ENCODE measurements at places on chromosomes 7 and 10. TPM values are rescaled to one million over a fixed set of nuclear protein-coding genes. Genes with fewer than 3 reads are reported as not detected.

DNA sequence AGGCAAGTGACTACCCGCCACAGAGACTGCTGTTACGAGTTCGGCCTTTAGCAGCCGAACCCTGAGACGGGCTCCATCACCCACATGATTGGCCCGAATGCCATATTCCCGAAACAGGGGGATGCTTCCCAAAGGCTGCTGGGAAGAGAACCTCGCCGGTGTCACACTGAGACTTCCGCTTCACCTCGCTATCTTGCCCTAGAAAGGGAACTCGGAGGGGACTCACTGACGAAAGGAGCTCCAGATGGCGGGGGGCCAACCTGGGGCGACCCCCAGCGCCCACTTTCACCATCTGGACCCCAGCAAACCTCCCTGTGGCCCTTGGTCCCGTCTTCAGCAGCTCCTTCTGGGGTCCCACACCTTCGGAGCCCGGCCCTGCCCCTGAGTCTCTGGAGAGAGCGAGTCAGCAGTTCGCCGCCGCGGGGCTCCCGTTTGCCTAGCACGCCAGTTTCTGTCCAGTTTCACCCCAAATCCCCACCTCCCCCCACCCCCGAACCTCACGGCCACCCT, 529 bp downstream of the HPS1 start:
- DNase-seq: no peak

- DNase-seq: no peak
Observed at GRCh38 chr7:18995811-18996426, 121.5 kb downstream of the TWIST1 start.

DNA sequence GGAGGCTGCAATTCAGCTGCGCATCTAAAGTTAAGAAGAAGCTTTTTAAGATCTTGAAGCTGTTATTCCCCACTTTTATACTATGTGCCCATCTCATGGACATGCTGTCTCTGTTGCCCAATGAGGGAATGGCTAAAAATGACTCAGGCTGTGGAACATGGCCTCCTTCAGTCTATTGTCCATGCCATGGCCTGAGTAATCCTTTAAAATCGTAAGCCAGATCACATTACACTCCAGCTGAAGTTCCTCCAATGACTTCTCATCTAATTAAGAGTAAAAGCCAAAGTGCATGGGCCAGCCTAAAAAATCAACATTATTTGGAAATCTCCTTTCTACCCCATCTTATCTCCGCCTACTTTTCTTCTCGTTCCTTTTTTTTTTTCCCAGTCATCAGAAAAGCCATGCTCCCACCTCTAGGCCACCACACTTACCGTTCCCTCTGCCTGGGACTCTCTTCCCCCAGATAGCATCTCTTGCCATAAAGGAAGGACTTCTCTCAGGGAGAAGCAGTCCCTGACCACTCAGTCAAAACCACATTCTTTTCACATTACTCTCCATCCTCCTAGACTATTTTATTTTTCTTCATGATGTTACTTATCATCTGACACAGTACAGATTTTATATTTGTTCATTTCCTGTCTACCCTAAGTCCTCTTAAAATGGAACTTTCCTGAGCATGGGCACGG, 337.4 kb downstream of the PRPF18 start:
- DNase-seq: no peak

DNA sequence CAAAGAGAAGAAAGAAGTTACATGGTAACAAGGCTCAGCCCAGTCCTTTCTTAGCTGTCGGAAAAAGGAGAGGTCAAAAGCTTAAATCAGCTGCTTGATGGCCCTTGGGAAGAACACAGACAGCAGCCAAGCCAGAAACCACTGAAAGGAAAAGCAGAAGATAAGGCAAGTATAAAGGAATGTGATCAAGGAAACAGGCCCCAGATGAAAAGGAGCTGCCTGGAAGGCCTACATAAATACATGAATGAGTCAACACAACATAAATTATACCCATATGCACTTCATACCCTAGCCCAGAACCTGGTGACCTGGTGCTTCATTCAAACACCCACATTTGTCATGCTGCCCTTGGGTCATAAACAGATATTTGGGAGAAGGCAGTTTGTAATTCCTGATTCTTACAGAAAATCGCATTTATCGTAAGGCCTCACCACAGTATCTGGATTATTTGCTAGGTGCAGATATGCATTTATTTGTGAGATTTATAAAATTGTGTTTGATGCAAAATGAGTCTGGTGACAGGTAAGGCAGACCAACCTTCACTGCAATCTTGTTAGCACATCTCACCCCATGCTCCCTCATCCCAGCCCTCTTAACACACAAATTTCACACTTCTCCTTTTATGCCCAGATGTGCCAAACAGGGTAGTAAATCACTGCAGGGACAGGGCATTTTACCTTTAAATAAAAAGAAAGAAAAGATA, 94.9 kb upstream of the KCNIP2 start:
- no peak for DNase-seq

- no peak for DNase-seq
Observed at GRCh38 chr10:2920637-2921036, 146.7 kb upstream of the PFKP start.

DNA sequence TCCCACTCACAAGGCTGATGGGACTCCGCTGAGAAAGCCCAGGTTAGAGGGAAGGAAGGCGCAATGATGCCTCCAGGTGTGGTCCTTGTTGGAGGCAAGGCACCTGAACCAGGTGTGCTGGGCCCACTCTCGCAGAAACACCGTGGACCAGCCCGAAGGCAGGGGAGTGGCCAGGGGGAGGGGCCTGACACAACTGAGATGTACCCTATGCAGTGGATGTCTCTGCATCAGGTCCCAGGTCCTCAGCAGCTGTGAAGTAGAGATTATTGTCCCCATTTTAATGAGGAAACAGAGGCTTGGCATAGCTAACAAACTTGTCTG, 32.0 kb downstream of the GBX1 start:
- DNase-seq: no peak

Gene TRIM56
- 8.1 TPM for total RNA-seq

Gene VWA2
- total RNA-seq: not detected

Gene OIT3
- not detected for total RNA-seq

Gene CNOT4
- total RNA-seq: 11.5 TPM
